D341Med (cell line): ENCODE measurements at places on chromosomes 13 and 19.

GRCh38 chr13:22082030-22082429 lies 411.2 kb downstream of the FGF9 start:
- DNase-seq: no peak

DNA sequence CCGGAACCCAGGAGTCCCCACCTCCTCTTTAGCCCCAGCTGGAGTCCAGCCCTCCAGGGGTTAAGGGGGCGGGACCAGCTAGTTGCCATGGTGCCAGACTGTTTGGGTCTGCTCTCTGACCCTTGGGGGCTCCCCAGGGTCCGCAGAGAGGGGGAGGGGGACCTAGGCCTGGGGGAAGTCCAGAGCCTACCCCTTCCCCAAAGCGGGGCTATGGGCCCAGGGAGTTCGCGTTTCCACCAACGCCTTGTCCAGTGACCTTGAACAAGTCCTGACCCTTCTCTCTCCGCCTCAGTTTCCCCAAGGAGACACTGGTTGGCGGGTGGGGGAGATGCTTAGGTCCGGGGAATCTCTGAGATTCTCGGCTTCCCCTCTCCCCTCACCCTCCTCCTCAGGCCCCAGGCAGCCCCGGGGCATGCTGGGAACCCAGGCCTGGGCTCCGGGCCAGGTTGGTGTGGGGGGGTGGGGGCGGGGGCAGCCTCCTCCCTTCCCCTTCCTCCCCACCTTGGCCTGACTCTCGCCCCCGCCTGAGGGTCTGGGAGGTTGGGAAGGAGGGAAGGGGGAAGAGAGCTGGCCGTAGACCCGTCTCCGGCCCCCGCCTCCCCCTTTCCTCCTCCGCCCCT lies 2.6 kb upstream of the SPACA6 start:
- peak; percentile 83 for DNase-seq

DNA sequence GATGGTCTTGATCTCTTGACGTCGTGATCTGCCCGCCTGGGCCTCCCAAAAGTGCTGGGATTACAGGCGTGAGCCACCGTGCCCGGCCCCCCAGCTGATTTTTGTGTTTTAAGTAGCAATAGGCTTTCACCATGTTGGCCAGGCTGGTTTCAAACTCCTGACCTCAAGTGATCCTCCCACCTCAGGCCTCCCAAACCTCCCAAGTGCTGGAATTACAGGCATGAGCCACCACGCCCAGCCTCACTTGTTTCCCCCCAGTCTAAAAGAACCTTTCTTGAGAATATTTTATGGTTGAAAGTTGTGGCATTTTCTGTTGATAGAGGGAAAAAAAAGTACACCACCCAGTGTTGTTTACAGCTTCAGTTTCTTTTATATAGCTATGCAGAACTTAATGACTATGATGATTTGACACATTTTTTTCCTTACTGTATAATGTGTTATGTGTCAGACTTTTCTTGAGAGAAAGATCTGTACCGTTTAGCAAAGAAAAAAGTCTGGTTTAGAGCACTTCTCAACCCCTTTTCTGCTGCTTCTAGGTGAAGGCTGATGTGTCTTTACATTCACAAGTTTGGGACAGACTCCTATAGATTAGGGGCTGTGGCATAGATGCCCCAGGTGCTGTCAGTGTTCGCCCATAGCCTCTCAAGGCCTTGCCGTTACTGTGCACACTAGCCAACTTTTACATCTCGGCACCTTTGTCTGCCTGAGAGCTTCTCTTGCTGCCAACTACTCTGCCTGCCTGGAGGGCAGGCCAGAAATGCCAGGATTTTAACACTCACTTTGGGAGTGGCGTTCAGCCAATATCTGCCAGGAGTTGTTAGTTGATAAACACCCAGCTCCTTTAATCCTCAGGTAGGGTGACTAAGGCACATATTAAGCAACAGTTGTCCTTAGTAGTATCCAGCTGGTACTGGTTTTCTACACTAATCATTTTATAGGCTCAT lies 33.0 kb downstream of the KCTD4 start:
- DNase-seq: peak; percentile 22

- peak; percentile 36 for DNase-seq
Observed at GRCh38 chr19:45069056-45069455, 7.2 kb downstream of the ZNF296 start.

DNA sequence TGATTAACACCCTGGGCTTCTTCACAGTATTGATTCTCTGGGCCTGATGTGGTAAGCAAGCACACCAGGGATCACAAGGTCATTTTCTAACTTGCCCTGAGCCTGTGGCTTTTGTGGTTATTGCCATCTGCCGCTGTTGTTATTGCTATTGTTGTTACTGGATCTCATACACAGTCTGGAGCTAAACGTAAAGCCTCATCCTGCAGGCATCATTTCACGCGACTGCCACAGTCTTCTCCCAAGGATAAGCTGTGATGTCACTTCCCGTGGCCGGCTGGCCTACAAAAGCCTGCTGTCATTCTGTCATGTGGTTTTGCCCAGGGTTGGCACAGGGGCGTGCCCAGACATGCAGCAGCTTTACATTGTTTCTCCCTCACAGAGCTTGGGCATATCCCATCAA lies 154.0 kb upstream of the GPR12 start:
- DNase-seq: no peak

- no peak for DNase-seq
Observed at GRCh38 chr19:52889076-52889475, 8.4 kb downstream of the ZNF320 start.

GRCh38 chr13:70016116-70016515 lies 91.5 kb upstream of the ATXN8OS start:
- DNase-seq: no peak

GRCh38 chr13:75986818-75987217 lies 350.7 kb downstream of the LMO7 start:
- no peak for DNase-seq

- DNase-seq: no peak
Observed at GRCh38 chr13:28953714-28954418, 133.7 kb downstream of the MTUS2 start.

GRCh38 chr19:3292958-3293529 lies 68.6 kb downstream of the CELF5 start:
- DNase-seq: no peak

GRCh38 chr13:31859571-31859970 lies 120.2 kb downstream of the RXFP2 start:
- no peak for DNase-seq

DNA sequence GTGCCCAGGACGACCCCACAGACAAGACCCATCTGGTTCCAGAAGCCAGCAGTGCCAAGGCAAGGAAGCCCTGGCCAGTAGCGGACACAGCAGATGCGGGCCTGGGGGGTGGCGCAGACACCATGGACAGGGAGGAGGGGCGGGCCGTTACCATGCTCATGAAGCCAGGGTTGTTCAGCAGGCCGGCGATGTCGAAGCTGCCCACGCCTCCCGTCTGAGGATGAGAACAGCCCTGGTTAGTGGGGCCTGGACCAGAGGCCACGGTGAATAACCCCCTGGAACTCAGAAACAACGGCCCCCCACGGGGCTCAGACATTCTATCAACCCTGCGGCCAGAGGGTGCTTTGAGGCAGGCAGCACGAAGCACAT lies 21.5 kb upstream of the SLC39A3 start:
- no peak for DNase-seq

DNA sequence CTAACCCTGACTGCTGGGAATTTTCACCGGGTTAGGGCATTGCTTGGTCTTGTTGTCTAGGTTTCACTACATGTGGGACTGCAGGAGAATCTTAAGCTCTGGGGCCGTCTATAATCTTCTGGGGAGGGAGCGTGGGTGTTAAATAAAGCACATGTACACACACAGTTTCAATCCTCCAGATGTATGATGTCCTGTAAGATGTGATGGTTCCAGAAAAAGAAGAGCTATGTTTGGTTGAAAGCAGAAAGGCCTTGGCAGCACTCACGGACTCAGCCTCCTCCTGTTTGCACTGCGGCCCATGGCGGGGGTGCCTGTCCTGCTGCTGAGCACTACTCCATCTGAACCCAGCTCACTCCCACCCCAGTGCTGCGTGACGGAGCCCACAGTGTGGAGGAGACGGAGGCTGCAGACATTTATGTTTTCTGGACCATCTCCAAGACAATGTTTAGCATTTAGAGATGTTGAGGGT lies 343.5 kb downstream of the TEX29 start:
- DNase-seq: no peak

DNA sequence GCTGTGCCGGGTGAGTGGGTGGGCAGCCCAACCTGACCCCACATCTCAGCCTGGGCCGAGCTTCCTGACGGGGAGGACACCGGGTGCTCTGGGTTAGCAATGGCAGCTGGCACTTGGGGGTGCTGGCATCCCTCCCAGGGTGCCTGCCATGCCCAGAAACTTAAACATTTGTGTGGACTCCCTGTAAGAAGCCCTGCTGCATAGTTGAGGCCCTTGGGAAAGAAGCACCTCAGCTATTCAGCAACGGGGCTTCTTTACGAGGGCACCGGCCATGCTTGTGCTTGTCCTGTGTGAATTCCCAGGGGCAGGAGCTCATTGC lies 33.8 kb upstream of the MEDAG start:
- no peak for DNase-seq
